ENCODE measurements at places on chromosomes 4 and X.

- DNase-seq = peak; percentile 48
Observed at GRCh38 chrX:16695079-16695676, 17.3 kb downstream of the CTPS2 start.

DNA sequence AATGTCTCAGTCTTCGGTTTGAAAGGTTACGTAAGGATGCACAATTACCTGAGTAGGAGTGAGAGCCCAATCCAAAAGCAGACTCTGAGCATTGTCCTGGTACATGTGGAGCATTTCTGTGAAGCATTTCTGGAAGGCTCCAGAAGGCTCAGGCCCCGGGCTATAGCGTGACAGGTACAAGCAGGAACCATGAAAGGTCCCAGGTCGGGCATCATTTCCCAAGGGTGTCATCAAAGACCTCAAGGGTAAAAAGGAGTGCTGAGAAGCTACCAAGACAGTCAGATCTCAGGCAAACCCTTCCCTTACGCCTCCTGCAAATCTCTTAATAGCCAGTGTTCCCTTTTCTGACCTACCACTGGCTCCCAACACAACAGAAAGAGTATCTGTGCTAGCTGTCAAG is 30.8 kb downstream of the GPC4 start:
- no peak for DNase-seq

- DNase-seq = no peak
Observed at GRCh38 chr4:21517126-21517859, 431.3 kb downstream of the KCNIP4 start.

DNA sequence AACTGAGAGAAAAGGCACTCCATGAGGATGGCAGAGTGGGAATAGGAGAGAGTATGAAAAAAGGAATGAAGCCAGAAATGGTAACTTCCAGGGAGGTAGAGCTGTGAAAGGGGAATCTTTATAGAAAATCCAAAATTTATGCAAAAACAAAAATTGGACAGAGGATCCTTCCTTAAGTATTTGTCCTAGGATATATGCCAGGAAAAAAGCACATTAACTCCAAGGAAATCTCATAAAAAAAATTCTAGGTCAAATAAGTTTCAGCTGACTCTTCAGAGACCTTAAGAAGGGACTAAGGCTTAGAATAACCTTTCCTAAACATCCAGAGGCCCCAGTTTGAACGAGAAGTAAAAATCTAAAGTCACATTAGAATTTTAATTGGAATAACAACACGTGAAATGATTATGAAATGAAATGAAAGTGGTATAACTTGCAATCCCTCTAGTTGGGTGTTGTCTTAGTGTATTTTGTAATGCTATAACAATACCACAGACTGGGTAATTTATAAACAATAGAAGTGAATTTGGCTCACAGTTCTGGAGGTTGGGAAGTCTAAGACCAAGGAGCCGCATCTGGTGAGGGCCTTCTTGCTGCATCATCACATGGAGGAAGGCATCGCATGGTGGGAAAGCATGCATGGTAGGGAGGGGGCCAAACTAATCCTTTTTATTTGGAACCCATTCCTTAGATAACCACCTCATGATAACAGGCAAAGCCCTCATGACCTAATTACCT is 145.4 kb upstream of the RXFP1 start:
- DNase-seq = no peak

DNA sequence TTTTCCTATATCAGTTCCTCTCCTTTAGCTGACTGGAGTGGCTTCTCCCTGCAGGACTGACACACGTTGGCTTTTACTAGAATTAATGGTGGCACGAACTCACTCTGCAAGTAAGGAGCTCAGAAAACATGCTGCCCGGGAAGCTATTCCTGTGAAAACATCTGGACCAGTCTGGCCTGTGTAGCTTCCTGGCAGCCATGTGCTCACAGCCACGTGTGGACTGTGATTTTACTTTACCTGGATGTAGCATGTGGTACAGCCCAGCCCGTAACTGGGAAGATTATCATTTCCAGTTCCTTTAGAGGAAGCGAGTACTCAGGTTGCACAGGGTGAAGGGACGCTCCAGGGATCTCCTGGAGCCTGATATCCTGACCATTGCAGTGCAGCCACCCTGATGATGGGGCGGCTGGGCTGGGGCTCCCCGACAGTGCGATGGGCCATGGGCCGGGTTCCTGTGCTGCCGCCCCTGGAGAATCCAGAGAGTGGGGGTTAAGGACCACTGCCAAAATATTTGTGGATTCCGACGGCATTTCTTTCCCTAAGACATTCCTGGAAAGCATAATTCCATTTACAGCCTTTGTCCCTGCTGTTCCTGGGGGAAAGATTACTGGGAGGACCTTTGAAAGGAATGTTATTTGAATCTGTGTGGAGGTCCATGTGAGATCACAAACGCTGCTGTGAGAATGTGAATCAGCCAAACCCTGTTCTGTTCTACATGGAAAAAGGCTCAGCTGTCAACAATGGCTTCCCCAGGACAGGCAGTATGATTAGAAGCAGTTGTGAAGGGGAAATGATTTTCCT is 35.0 kb downstream of the PROM1 start:
- DNase-seq = no peak

DNA sequence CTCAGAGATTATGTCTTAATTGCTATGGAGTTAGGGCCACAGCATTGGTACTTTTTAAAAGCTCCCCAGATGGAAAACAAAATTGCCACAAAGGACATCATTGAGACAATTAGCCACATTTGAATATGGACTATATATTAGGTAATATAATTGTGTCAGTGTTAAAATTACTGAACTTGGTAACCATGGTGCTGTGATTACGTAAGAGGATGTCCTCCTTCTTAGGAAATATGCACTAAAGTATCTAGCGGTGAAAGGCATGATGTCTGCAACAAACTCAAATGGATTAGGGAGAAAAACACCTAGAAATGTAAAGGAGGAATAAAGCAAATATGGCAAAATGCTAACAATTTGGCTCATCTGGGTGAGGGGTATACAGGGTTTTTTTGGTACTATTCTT is 89.9 kb upstream of the PAK3 start:
- DNase-seq = no peak

GRCh38 chr4:107993969-107994368 is 4.3 kb downstream of the HADH start:
- no peak for DNase-seq

- peak; percentile 36 for DNase-seq
Observed at GRCh38 chrX:154013614-154014360, 5.9 kb downstream of the IRAK1 start.

DNA sequence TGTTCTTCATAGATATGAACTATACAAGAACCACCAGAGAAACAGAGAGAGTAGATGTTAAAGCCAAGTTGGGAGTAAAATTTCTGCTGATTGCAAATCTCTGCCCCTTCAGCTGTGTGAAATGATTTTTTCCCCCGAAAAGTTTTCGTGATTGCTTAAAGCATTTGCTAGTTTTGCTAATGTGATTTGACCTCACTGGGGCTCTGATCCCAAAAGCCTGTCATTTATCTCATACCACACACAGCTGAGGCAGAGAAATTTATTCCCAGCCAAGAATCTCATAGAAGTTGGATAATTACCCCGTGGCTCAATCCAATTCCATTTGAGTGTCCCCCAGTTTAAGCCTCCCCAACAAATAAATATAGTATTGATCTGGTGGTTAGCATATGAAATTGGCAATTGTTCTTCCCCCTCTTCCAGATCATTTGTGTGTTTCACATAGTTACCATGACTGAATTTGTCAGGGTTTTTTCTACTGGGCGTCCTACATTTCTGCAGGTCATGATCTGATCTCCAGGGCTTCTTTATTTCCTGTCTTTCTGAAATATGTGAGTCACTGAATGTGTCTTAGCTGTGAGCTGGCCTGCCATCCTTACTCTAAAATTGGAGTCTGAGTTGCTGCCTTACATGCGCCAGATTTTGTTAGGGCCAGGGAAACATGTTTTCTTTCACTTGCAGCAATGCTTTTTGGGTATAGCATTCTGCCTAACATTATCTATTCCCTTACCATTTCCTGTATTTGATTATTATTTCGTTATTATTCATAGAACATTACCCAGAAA is 167.5 kb upstream of the FRMPD4 start:
- DNase-seq = peak; percentile 30

DNA sequence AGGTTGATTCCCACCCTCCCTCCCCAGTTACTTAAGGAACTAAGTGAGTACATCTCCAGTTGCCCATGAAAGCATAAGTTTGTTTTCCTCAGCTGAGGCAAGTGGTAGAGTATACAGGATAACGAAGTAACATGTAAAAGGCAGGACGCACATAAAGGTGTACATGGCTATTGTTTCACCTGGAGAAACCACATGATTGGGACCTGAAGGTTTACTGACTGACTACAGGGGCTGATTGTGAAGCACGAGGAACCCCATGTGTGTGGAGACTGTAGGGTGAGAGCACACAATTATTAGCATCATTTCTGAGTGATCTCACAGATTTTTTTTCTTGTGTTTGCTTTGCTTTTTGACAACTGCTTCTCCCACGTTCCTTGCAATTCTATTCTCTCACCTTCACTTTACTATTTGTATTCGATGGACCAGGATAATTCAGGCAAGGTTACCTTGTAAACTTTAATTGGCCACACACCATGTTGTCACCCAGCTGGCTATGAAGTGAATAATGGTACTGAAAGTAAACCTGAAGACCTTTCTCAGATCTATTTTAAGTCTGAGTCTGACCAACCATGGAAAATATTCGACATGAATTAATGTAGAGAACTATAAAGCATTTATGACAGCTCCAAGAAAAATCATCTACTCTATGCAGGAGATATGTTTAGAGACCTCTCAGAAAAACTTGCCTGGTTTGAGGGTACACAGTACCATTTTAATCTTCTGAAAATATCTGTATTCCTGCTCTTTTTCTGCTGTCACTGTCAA is 102.5 kb upstream of the MYOZ2 start:
- DNase-seq = no peak

Measured in dermis microvascular lymphatic vessel endothelial cell (primary cell).